ENCODE measurements at places on chromosomes 2 and 18.

DNA sequence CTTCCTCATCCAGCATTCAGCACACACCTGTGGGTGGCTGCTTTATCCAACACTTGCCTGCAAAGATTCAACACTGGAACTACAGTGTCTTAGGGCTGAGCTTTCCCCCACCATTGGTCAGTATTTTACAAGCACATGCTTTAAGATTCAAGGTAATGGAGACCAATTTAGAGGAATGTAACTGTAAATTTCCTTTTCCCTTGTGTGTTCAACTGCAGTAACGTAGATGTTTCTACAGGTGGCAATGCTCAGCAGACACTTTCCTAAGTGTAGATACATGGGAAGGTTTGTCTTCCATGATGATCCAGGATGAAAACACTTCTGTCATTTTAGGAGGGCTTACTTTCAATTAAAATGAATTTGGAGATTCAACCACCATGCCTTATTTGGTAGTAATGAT is 143.6 kb upstream of the PXDN start:
- no peak for DNase-seq

DNA sequence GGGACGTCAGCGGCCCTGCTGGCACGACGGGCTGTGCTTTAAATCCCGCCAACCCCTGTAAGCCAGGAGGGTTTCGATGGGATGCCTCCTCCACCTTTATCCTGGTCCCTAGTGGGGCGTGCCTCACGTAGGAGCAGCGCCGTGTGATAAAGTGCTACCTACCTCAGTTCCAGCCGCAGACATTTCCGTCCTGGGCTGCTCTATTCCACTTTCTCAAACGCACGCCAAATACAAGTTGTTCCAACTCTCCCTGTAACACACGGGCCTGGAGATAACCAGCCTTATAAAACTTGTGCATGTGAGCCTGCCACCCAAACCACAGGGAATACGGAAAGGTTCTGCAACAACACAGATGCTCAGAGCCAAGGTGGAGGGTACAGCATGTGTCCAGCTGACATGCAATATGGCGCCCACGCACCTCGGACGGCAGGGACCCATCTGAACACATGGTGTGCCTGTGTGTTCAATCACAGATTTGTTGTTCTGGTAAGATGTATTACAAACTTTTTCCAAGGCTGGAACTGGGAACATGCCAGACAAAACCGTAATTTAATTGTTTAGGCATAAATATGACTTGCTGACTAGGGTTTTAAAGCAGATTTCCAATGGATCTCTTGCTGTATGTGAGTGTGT is 47.7 kb downstream of the ZNF516 start:
- DNase-seq = no peak

DNA sequence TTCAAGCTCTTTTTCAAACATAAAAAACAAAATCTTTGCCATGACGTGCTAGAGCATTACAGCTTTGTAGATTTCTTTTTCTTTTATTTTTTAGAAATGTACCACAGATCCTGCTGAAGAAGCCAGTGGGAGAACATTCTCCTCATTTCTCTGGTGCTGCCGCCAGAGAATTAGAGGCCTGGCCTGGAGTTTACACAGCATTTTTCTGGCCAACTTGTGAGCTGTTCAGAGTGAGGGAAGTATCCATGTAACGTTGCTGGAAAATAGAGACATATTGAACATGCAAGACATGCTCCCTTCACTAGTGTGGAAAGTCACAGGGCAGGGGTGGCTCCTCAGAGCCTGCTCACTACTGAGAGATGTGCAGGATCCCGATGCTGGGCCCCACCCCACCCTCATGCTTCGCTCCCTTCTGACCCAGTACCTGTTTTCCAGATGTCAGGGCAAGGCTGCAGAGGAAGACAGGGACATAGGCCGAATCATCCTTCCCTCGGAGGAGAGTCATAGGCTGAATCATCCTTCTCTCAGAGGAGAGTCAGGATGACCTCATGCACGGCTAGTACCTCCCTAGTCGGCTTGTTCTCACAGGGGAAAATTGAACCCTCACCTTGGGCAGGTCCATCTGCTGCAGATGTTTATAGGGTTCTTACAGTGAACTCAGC is 298.5 kb downstream of the INSIG2 start:
- DNase-seq = no peak

GRCh38 chr2:224819075-224819474 is 102.9 kb upstream of the CCDC195 start:
- no peak for DNase-seq

GRCh38 chr2:179936654-179937053 is 70.4 kb downstream of the CWC22 start:
- no peak for DNase-seq

DNA sequence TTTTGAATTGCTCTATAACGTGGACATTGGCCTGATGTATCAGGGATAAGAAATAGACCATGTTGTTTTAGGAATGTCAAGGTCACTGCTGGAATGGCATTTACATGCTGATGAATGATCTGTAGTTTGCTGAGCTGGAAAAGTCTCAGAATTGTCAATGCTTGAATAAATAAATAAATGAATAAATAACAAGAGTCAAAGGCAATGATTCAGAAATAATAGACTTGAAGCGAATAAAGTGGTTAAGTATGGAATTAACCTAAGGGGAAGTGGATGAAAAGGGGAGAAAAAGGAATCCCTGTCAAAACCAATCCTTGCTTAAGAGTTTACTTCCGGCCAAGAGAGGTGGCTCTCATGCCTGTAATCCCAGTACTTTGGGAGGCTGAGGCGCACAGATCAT is 1620.0 kb downstream of the SUCLG1 start:
- no peak for DNase-seq

DNA sequence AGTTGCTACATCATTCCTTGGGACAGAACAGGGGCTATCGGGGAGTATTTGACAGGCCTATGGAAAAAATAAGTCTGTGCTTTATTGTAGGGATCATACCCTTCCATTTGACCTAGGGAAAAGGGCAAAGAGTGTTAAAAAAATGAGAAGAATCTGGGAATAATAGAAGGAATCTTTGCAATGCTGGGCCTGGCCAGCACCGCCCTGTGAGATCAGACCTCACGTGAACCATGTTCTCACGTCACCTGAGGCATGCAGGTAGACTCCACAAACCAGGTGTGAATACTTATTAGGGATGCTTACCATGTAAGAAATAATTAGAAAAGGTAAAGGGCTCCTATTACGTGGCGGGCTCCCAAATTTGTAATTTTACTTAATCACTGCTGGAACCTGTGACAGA is 177.5 kb upstream of the GATA6 start:
- no peak for DNase-seq

GRCh38 chr2:180058993-180059392 is 51.9 kb upstream of the CWC22 start:
- DNase-seq = no peak

- DNase-seq = peak; percentile 68
These were observed 69.5 kb upstream of the PSMD14 start for GRCh38 chr2:161238560-161239325.

- DNase-seq = no peak
These were observed 386.9 kb downstream of the FIGN start for GRCh38 chr2:163348857-163349380.

GRCh38 chr2:25378731-25379490 is 37.2 kb upstream of the DNMT3A start:
- no peak for DNase-seq

DNA sequence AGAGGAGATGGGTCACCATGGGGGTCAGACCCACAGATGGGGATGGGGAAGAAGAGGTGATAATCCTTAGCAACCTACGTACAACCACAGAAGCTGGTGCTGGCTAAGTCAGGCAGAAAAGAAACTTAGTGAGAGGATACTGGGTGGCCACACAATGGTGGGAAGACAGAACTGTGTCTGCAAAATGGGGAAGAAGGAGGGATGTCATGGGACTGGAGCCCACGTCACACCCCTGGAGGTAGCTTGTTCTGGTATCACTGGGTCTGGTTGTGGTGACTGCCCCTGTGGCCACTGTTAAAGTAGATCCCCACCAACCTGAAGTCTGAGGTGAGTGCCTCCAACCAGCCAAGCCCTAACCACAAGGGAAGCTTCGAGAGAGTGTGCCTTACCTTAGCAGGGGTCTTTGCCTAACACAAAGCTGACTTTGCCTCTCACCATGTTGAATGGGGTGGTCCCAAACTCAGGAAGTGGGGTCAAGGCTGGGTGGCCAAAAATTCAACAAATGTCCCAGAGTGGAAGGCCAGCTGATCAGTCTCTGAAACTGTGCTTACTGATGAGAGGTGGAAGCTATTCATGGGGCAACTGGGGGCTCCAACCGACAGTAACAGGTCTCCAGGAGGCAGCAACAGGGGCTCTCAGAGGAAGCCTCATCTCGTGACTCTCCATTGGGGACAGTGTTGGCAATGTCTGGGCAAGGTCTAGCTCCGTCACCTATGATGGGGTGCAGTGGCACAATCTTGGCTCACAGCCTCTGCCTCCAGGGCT is 64.8 kb upstream of the SLC1A4 start:
- DNase-seq = no peak

GRCh38 chr2:172013396-172013795 is 13.6 kb downstream of the METAP1D start:
- DNase-seq = no peak

- no peak for DNase-seq
These were observed 64.3 kb upstream of the PLA2R1 start for GRCh38 chr2:160126756-160127155.

GRCh38 chr18:11671156-11671555 is 17.9 kb upstream of the GNAL start:
- DNase-seq = no peak

- no peak for DNase-seq
These were observed 447.5 kb downstream of the TNS1 start for GRCh38 chr2:217555081-217555876.

GRCh38 chr2:224417361-224417729 is 15.4 kb upstream of the FAM124B start:
- no peak for DNase-seq

DNA sequence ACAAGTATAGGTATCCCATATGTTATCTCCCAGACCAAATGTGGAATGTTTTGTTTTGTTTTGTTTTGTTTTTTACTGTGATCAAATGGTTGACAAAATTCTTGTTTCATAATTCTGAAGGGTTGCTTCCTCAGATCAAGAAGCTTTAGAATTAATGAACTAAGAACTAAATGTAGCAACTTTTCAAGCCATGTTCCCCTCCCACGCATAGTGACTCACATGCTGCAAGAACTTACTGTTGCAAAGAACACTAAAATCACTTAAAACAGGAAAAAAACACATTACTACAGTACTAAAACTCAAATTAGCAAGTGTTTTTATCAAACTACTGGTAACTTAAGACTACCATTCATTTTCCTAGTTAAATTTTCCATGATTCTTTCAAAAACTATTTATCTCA is 30.6 kb downstream of the HNRNPLL start:
- DNase-seq = no peak

GRCh38 chr2:173446722-173447121 is 92.0 kb downstream of the CDCA7 start:
- no peak for DNase-seq

DNA sequence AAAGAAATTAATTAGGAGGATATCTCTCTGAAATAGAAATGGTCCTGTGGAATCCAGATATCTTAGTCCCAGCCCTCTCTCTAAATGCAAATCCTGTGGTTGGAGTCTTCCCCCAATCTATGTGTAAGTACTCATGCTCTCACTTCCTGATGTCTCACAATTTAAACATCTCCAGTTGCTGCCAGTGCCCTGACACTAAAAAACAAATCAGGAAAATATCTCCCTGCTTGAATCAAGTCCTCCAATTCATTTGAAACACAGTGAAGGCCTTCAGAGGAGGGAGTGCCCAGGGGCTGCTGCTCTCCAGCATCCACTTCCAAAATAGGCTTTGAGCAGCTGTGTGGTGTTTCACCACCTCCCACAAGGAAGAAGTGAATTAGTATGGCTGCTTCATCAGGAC is 413.8 kb downstream of the RAD51AP2 start:
- DNase-seq = no peak

GRCh38 chr2:218631837-218632236 is 24.1 kb downstream of the PLCD4 start:
- no peak for DNase-seq

- DNase-seq = no peak
These were observed 5.2 kb upstream of the EHD3 start for GRCh38 chr2:31228717-31229116.

GRCh38 chr2:69353360-69353759 is 33.7 kb downstream of the GFPT1 start:
- no peak for DNase-seq

DNA sequence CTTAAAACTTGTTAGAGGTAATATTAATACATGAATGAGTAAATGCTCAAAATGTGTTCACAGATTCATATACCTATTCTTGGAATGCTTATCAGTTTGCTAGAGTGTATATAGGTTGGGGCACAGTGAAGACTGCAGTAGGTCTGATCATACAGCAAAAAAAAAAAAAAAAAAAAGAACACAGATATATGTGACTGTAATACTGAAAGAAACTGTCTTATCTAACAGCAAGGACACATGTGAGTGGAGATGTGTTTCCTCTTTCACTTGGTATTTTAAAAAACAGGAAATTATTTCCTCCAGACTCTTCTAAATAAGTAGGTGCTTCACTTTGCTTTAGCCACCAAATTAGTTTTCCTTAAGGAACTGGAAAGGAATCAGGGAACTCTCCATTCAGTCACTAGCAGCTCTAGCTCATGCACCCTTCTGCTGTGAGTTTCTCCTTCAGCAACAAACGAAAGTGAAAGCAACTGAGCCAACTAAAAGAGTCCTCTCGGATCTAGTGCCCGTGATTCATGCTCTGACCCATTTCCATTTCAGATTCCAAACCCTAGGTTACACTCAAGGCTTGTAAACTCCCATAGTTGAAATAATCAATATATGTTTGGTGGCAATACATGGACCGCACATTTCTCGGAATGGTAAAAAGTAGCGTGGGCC is 98.5 kb downstream of the DSEL start:
- no peak for DNase-seq

GRCh38 chr2:230295192-230295591 is 31.8 kb upstream of the SP140L start:
- DNase-seq = no peak

DNA sequence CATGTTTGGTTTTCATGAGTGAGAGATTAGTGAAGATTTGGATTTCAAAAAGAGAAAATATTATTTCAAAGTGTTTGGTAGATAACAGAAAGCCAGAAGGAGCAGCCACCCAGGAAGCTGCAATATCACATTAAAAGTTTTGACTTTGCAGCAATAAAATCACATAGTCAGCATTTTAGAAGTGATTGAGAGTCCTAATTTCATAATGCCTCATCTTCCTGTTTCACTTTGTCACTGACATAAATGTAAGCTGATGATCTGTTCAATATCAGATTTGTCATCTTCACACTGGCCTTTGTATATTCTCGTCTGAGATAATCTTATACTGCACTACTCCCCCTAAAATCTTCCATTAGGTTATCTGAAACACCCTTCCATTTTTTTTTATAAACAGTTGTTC is 690.5 kb downstream of the ADCYAP1 start:
- no peak for DNase-seq

GRCh38 chr2:176139661-176140512 is 10.4 kb downstream of the HOXD8 start:
- no peak for DNase-seq

- peak; percentile 14 for DNase-seq
These were observed at the start of gene VWC2L for GRCh38 chr2:214410918-214411554. Gene VWC2L, plus strand, starts transcription at chr2:214411054. Its CDS starts 3,140 bp downstream, at chr2:214414194.

GRCh38 chr2:98488252-98488651 is 43.6 kb downstream of the INPP4A start:
- no peak for DNase-seq

GRCh38 chr2:167183931-167184330 is 295.7 kb downstream of the XIRP2 start:
- DNase-seq = no peak

GRCh38 chr2:217741381-217741955 is 261.3 kb downstream of the TNS1 start:
- no peak for DNase-seq

- DNase-seq = peak; percentile 14
These were observed 203.2 kb downstream of the SH3RF3 start for GRCh38 chr2:109331896-109332848.

GRCh38 chr2:158500333-158500732 is 43.6 kb downstream of the PKP4 start:
- no peak for DNase-seq

Measured in NCI-H2081 (cell line).